ENCODE measurements at places on chromosomes 7 and 10. TPM values are rescaled to one million over a fixed set of nuclear protein-coding genes. Genes with fewer than 3 reads are reported as not detected.

TRIL gene
- 36.6 TPM for polyA plus RNA-seq

DNA sequence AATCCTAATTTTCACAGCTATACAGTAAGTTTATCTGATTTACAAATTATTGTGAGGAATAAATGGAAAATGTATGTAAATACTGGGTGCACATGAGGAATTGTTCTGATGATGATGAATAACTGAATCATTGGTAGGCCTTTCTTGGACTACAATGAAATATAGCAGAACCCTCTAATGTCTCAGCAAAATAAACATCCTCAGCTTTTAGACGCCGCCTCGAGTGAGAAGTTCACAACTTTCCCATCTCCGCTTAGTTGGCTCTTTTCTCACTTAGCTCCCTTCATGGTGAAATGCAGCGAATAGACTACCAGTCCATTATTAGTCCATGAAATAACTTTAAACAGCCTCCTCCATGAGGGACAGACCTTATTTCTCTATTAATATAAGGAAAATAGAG is 182.3 kb downstream of the BICC1 start:
- DNase-seq: no peak

- peak; percentile 41 for DNase-seq
Observed at GRCh38 chr7:38222481-38223096, 44.5 kb downstream of the STARD3NL start.

DNA sequence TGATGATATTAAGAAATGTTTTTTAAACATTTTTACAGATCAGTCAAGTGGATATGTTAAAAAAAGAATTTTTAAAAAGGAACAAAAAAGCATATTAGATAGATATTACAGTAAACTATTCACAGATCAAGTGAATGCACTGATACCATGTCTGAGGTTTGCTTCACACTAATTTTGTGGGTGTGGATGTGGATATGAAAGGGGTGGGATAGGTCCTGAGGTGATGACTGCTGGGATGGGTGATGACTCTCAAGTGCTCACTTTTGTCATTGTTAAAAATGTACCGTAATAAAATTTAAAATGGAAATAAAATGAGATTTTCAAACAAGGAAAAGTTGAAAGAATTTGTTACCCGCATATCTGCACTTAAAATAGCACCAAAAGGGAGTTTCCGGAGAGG is 54.1 kb downstream of the AGMO start:
- no peak for DNase-seq

- no peak for DNase-seq
Observed at GRCh38 chr10:64690194-64690593, 1169.0 kb downstream of the REEP3 start.
